ENCODE measurements at places on chromosomes 12 and 14. TPM values are rescaled to one million over a fixed set of nuclear protein-coding genes. Genes with fewer than 3 reads are reported as not detected.

The PLCZ1 gene
- total RNA-seq: not detected

The ADCY6 gene
- total RNA-seq: 42.2 TPM

The DNAH10 gene
- total RNA-seq: 0.32 TPM

The RDH12 gene
- total RNA-seq: not detected

The ASPG gene
- not detected for total RNA-seq
